Stimulated activated CD8-positive, alpha-beta memory T cell treated with anti-CD3 and anti-CD28 coated beads, Interleukin-4, amount 100 ng/mL, for 48 hours (primary cell): ENCODE measurements at places on chromosomes 2 and 18.

GRCh38 chr2:217065695-217066405 is 206.0 kb upstream of the TNP1 start:
- no peak for DNase-seq

DNA sequence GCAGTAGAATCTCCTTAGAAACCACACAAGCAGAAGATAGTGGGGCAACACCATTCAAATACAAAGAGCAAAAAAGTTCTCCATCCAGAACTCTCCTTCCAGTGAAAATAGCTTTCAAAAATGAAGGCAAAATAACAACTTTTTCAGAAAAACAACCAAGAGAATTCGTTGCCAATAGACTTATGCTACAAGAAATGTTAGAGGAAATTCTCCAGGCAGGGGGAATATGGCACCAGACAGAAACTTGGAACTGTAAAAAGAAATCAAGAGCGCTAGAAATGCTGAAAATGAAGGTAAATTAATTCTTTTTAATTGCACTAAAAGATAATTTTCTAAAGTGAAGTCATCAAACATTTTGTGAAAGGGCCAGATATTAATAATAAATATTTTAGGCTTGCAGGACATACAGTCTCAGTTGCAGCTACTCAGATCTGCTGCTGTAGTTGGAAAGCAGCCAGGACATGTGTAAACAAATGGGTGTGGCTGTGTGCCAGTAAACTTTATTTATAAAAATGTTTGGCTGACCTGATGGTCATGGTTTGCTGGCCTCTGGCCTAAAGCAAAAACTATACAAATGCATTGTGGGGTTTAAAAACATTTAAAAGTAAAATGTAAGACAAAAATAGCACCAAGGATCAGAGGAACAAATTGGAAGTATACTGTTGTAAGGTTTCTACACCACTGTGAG is 73.7 kb upstream of the TGFA start:
- DNase-seq: no peak

GRCh38 chr2:62263076-62263715 is 67.3 kb downstream of the B3GNT2 start:
- DNase-seq: no peak

- peak; percentile 81 for DNase-seq
Measured at GRCh38 chr2:96868555-96869280, 1.2 kb downstream of the SEMA4C start.

DNA sequence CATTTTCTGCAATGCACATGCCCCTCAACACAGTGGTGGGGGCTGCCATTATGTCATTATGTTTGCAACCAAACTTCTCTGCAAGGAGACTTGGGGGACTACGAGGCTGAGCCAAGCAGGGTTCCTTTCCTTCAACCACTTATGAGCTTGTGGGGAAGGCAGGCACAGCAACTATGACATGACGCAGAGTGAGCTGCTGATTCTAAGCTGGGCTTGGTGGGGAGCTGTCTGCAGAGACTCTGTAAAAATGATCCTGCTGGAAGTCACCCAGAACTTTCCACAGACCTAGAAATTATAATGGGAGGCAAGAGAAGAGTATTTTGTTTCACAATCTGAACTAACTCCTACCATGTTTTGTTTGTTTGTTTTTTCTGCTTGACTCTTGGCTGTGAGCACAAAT is 55.6 kb downstream of the INPP5D start:
- DNase-seq: no peak

- DNase-seq: no peak
Measured at GRCh38 chr2:215637651-215638050, 201.8 kb upstream of the FN1 start.

- peak; percentile 64 for DNase-seq
Measured at GRCh38 chr2:237696461-237696860, 69.1 kb downstream of the LRRFIP1 start.

- DNase-seq: no peak
Measured at GRCh38 chr18:62596145-62597005, 73.5 kb downstream of the ZCCHC2 start.

DNA sequence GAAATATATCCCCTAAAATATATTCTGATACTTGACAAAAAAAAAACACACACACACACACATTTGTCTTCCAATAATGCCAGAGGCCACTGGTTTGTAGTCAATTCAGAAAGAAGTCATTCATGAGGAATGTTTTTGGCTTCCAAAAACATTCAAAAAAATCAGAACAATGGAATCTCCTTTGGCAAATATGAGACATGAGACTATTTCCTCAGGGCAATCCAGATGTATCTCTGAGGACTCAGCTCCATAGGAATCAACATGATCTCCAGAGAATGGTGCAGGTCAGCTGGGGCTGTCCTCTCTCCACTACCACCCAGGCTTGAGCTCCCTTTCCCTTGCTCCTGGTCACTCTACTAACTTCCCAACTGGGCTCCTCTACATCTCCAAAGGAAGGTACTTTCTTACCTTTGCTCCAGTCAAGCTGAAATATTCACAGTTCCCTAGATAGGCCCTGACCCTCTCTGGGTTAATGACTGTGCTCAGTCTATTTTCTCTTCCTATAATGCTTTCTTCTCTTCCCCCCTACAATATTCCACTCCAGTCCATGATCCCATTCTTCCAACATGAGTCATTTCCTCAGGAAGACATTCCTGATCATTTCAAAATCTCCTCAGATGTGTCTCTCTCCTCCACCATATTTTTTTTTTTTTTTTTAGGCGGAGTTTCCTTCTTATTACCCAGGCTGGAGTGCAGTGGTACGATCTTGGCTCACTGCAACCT is 145.3 kb downstream of the C1D start:
- DNase-seq: no peak

- no peak for DNase-seq
Measured at GRCh38 chr2:63639344-63639743, 50.6 kb downstream of the MDH1 start.

DNA sequence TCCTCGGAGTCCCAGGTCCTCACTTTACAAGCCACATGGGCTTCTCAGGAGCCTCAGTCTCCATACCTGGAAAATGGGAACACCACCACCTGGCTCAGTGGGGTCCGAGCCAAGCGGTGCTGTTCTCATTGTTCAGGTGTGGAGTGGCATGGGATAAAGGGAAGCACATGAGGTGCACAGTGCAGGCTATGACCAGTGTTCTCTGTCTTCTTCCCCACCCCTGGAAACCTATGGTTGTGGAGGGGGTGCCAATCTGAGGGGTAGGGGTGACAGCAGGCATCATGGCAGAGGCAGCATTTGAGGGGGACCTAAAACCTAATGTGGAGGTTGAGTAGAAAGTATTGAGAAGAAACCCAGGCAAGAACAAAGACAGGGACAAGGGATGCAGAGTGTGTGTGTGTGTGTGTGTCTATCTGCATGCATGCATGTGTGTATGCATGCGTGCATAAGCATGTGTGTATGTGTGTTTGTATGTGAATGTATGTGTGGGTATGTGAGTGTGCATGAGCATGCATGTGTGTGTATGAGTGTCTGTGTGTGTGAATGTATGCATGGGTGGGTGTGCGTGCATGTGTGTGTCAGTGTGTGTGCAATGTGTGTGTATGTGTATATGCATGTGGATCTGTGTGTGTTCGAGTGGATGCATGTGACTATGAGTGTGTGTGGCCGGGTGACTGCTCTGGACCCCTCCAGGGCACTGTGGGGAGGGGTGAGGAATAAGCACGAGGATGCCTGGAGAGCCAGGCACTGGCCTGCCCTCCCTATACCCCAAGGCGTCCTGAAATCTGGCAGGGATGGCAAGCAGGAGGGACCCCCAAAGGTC is 4.0 kb downstream of the KIF1A start:
- peak; percentile 12 for DNase-seq

DNA sequence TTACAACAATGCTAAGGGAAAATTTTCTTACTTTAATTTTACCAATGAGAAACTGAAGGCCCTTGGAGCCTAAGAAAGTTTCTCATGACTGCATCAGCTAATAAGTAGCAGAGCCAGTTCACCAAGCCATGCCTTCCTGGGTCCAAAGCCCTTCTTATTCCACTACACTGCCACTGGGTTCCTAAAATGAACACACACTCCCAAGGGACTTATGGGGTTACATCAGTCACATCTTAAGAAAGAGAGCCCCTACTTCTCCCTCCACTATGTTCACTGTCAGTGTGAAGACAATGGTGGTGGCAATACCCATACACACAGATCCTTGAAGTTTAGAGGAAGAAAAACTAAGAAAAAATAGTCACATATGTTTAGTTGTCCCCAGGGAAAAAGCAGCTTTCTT is 20.6 kb downstream of the MBD2 start:
- no peak for DNase-seq

DNA sequence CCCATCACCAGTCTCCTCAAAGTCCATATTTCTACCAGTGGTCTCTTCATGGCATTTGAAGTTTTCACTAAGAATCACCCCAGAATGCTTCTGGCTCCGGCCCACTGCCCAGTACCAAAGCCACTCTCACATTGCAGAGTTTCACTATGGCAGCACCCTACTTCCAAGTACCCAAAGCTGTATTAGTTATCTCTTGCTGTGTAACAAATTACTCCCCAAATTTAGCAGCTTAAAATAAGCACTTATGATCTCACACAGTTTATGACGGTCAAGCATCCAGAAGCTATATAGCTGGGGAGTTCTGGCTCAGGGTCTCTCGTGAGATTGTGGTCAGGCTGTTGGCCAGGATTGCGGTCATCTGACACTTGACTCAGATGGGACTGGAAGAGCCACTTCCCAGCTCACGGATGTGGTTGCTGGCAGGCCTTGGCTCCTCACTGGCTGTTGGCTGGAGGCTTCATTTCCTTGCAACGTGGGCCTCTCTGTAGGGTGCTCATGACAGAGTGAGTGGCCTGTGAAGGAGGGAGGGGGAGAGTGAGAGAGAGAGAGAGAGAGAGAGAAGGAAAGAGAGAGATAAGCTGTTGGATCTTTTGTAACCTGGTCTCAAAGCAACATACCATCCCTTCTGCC is 189.5 kb downstream of the CTIF start:
- DNase-seq: no peak

- peak; percentile 58 for DNase-seq
Measured at GRCh38 chr2:169069341-169069740, at the start of gene DHRS9. Gene DHRS9 (plus strand): TSS chr2:169069563. CDS start chr2:169081582, 12,019 bp downstream.
